ENCODE measurements at places on chromosomes 5 and 9.

- DNase-seq: no peak
Measured at GRCh38 chr9:33436445-33436844, 10.9 kb downstream of the AQP3 start.

DNA sequence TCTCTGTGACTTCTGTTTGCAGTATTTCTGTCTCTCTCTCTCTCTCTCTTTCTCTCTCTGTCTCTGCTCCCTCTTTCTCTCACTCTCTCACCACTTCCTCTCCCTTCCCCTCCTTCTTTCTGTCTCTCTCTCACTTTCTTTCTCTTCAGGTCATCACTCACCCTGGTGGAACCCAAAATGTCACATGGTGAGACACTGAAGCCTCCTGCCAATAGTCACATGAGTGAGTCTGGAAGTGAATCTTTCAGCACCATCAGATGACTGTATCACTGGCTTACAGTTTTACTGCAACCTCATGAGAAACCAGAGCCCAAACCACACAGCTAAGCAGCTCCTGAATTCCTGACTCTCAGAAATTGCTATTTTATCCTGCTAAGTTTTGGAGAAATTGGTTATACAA, 414.6 kb downstream of the CAAP1 start:
- DNase-seq: no peak

DNA sequence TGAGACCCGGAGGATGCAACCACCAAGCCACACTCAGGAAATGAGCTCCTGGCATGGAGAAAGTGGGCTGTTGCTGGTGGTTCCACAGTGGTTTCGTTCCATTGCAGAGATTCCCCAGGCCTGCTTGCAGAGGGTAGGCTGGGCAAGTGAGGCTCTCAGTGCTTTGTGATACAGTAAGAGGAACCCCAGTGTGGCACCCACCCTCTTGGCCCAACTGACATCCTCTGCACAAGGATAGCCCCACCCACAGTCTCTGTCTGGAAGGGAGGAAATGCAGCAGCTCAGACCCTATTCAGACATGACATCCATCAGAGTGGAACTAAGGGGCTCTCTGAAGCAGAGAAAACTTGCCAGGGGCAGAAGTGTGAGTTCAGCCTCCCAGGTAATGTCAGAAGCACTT, 69.6 kb upstream of the FSTL4 start:
- DNase-seq: no peak

GRCh38 chr5:149063017-149063687, at the start of gene SH3TC2:
Gene SH3TC2, minus strand, starts transcription at chr5:149063062. Its CDS starts 40 bp downstream, at chr5:149063022.
- no peak for DNase-seq

- DNase-seq: no peak
Measured at GRCh38 chr9:14418301-14418940, 104.5 kb upstream of the NFIB start.

DNA sequence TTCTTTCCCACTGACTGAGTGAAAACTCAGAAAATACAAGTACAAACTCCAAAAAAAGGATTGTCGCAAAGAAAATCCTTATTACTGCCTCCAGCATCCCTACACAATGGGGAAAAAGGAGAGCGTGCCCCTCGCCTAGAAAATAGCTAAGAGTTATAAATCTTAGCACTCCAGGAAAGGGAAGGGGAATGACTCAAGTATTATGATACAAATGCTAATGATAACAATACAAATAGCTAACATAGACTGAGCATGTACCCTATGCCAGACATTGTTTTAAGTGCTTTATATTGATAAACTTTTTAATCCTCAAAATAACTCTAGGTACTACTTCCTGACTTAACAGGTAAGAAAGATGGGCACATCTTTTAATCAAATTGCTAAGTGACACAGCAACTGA, 70.8 kb upstream of the VCAN start:
- no peak for DNase-seq

GRCh38 chr5:35876454-35876853, 19.8 kb downstream of the IL7R start:
- DNase-seq: no peak

GRCh38 chr9:35203528-35203927, 41.7 kb downstream of the UNC13B start:
- DNase-seq: no peak

DNA sequence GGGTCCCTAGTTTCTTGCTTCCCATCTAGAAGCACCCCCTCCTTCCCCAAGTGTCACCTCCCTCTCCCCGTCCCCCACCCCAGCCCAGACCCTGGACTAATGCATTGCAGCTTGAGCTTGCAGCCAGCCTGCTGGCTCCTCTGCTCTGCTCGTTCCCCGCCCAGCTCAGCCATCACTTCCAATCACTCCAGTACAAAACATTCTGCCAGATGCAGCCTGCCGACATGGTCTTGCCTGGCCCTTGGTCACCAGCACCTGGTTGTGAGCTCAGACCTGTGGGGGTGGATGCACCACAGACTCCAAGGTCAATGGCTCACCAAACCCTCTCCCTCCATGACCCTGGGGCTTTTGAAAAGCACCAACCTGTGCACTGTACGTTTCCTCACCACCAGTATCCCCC, 172.9 kb upstream of the SMIM23 start:
- DNase-seq: no peak

- no peak for DNase-seq
Measured at GRCh38 chr9:35808433-35808832, 3.6 kb downstream of the SPAG8 start.
